ENCODE measurements at places on chromosomes 7 and 10.

- H3K4me1 ChIP-seq, result peaks cover 3% of the 10 kb centered on the region
- no peak for DNase-seq
- H3K27ac ChIP-seq, result peak overlapping the region; percentile 17
- no peaks in the 10 kb centered on the region for H3K36me3 ChIP-seq
Measured at GRCh38 chr10:24465124-24465874, 256.4 kb downstream of the KIAA1217 start.

DNA sequence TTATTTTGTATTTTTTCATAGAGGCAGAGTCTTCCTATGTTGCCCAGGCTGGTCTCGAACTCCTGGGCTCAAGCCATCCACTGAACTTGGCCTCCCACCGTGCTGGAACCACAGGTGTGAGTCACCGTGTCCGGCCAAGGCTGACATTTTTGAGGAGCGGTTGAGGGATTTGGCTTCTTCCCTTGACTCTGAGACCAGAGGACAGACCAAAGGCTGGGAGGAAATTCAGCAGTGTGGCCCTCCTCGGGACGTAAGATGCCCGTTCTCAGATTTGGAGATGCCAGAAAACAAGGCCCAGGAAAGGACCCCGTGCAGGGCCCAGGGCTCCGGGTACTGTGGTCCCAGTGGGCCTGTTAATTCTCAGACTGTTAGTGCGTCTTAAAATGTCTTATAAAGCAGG is 146.2 kb downstream of the WDR37 start:
- no peaks in the 10 kb centered on the region for H3K27me3 ChIP-seq
- H3K4me3 ChIP-seq, result no peak overlapping the region
- DNase-seq, result no peak
- H3K36me3 ChIP-seq, result no peaks in the 10 kb centered on the region

- no peak for DNase-seq
- H3K4me3 ChIP-seq, result no peak overlapping the region
- no peaks in the 10 kb centered on the region for H3K36me3 ChIP-seq
- H3K27ac ChIP-seq, result no peak overlapping the region
- no peaks in the 10 kb centered on the region for H3K4me1 ChIP-seq
- no peaks in the 10 kb centered on the region for H3K27me3 ChIP-seq
Measured at GRCh38 chr10:85420501-85421191, 945.9 kb downstream of the GRID1 start.

DNA sequence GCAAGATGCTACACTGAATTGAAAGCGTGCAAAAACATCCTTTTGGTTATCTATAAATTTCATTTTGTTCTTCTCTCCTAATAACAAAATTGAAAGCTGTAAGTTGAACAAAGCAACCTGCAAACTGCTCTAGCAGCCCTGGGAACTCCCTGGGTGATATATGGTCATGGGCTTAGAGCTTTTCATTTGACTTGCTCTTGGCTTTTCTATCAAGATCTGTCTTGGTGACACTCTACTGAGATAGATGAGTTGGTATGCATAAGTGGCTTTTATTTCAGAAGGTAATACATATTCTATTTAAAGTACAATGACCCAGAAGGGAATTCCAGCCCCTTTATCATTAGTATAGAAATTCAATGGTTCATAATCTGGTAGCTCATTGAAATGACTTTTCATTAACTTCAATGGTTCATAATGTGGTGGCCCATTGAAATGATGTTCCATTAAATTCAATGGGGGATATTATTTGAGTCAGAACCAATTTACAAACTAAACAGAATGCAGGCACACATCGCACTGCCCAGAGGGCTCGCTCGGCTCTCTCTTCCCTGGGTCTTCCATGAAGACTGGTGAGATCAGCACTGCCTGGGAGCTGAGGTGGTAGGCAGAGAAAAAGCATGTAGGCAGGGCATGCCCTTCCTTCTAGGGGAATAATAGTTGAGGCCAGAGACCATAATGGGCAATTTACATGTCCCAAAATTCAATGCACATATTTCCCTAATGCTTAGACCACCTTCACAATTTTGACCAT is 10.1 kb upstream of the KCNMA1 start:
- no peak overlapping the region for H3K27ac ChIP-seq
- H3K4me1 ChIP-seq, result no peaks in the 10 kb centered on the region
- no peak for DNase-seq
- H3K36me3 ChIP-seq, result no peaks in the 10 kb centered on the region

- DNase-seq, result no peak
- H3K27me3 ChIP-seq, result no peaks in the 10 kb centered on the region
- H3K36me3 ChIP-seq, result no peaks in the 10 kb centered on the region
- no peak overlapping the region for H3K27ac ChIP-seq
- H3K4me3 ChIP-seq, result no peak overlapping the region
Measured at GRCh38 chr7:30231271-30231670, 53.1 kb upstream of the ZNRF2 start.

Data from aorta (tissue), 5 donors.